ENCODE measurements at places on chromosomes 1 and 21.

DNA sequence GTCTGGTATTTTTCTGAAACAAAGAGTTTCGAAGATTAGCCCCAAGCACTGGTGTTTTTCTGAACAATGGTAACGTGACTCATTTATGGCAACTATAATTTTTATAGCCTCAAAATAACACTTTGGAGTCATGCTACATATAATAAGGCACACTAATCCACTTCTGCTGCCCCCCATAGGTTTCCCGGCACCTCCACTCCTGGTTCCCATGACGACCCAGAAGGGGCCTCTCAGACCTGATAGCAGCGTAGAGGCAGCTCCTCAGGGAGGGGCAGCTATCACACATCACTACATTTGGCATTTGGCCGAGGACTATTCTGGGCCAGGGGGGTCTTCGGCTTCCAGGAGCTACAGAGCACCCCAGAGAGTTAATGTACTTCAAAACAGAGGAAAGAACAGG is 23.3 kb downstream of the CAPN8 start:
- DNase-seq = no peak
- H3K36me3 ChIP-seq = no peaks in the 10 kb centered on the region
- H3K27me3 ChIP-seq = peaks cover 9% of the 10 kb centered on the region
- no peak overlapping the region for H3K27ac ChIP-seq

GRCh38 chr1:169899519-169900217 is 6.0 kb upstream of the SCYL3 start:
- DNase-seq = no peak
- H3K27ac ChIP-seq = no peak overlapping the region

DNA sequence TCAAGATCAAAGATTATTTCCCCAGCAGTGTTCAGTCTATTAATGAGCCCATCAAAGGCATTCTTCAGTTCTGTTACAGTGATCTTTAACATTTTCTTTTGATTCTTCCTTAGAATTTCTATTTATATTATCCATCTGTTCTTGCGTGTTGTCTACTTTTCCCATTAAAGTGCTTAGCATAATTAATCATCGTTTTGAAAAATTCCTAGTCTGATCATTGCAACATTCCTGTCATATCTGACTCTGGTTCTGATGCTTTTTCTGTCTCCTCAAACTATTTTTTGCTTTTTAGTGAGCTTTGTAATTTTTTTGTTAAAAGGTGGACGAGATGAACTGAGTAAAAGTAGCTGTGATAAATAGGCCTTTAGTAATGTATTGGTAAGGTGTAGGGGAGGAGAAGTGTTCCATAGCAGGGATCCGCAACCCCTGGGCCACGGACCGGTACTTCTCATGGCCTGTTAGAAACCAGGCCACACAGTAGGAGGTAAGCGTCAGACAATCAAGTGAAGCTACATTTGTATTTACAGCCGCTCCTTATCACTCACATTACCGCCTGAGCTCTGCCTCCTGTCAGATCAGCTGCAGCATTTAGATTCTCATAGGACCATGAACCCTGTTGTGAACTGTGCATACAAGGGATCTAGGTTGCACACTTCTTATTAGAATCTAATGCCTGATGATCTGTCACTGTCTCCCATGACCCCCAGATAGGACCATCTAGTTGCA is 163.3 kb downstream of the PIK3R3 start:
- no peaks in the 10 kb centered on the region for H3K27me3 ChIP-seq
- no peak overlapping the region for H3K4me3 ChIP-seq
- H3K36me3 ChIP-seq = peaks cover 7% of the 10 kb centered on the region
- H3K27ac ChIP-seq = no peak overlapping the region

GRCh38 chr1:172471666-172472065 is 27.8 kb upstream of the PIGC start:
- no peaks in the 10 kb centered on the region for H3K4me1 ChIP-seq
- H3K36me3 ChIP-seq = no peaks in the 10 kb centered on the region
- H3K27me3 ChIP-seq = peaks cover 5% of the 10 kb centered on the region
- no peak overlapping the region for H3K4me3 ChIP-seq
- no peak overlapping the region for H3K27ac ChIP-seq
- no peak for DNase-seq

DNA sequence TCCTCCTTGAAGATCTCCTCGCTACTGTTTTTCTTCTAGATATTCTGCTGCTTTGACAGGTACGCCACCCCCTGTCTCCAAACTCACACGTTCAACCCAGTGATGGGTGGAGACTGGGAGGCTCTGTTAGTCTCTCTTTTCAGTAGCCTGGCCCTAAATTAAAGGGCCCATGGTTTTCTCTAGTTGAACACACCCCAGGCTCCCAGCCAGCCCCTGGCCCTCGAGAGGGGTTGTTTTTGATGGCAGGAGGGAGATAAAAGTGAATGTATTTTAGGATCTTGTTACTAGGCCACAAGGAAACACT is 21.6 kb upstream of the CLDN14 start:
- H3K27ac ChIP-seq = no peak overlapping the region
- H3K4me1 ChIP-seq = no peaks in the 10 kb centered on the region
- no peaks in the 10 kb centered on the region for H3K36me3 ChIP-seq
- no peak overlapping the region for H3K4me3 ChIP-seq

DNA sequence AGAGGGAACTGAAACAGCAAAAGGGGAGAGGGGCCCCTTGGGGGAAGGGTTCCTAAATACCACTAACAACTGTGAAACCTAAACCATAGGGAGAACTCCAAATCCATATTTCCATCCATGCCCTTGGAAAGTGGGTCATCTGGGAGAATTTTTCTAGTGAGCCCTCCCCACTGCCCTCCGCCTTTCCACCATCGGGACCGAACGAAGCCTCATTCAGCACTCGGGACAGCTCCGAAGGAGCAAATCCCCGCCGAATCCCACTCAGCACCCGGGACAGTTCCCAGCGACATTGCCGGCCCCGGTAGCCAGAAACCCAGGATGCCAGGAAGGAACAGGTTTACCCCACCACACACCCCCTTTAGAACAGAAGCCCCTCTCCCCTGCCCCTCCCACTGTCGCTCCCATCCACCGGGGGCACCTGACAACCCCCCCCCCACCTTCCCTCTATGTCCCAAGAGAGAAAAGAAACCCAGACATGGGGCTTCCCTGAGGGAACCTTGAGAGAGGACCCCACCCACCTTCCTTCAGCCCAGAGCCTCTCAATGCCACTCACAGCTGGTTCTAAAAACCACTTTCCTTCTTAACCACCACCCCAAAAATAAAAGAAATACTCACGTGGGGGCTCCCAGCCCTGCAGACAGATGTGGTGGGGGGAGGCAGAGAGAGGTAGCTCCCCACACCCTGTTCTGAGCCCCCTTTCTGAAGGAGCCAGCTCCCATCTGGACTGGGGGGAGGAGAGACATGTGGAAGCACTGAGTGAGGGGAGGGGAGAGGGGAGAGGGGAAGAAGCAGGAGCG is 4.5 kb downstream of the DLGAP3 start:
- H3K27me3 ChIP-seq = peaks cover 59% of the 10 kb centered on the region
- peak; percentile 17 for DNase-seq
- H3K36me3 ChIP-seq = peaks cover 1% of the 10 kb centered on the region
- H3K4me3 ChIP-seq = no peak overlapping the region
- no peak overlapping the region for H3K27ac ChIP-seq

DNA sequence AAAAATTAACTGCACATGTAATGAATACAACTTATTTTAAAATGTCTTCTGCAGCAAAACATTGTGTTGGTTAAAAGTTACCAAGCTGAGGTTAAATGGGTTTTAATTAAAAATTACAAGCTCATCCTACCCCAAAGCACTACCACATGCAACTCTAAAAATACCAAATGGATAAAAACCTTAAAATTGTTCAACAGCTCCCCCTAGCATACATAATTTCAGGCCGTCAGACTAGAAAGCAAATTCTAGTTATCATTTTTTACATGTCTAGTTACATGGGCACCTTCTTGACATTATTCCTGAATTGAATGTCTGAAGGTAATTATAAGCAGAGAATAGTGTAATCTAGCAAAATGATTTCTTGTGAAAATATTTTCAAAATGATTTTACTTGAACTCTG is 176.5 kb downstream of the C1orf21 start:
- H3K27me3 ChIP-seq = peaks cover 2% of the 10 kb centered on the region
- no peak for DNase-seq
- H3K4me1 ChIP-seq = no peaks in the 10 kb centered on the region
- no peak overlapping the region for H3K27ac ChIP-seq
- no peaks in the 10 kb centered on the region for H3K36me3 ChIP-seq

DNA sequence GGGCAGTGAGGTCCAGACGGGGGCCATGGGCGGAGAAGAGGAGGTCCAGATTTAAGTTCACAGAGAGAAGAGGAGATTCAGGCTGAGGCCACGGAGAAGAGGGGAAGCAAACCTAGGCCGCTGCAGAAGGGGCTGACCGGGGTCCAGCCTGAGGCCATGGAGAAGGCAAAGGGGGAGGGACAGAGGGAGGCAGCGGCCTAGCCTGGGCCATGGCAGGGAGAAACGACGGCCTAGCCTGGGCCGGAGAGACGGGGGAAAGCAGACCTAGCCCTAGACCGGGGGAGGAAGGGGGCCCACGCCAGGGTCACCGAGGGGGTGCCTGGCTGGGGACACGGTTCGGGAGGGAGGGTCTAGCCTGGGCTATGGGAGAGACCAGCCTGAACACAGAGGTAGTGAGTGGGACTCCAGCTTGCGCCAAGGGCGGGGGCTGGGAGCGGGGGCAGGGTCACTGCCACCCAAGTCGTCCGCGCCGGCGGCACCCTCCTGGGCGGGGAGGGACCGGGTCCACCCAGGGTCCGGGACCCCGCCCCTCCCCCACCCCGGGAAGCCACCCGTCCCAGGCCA is 459 bp downstream of the CAPZB start:
- H3K4me1 ChIP-seq = peaks cover 70% of the 10 kb centered on the region
- no peaks in the 10 kb centered on the region for H3K27me3 ChIP-seq
- DNase-seq = no peak

DNA sequence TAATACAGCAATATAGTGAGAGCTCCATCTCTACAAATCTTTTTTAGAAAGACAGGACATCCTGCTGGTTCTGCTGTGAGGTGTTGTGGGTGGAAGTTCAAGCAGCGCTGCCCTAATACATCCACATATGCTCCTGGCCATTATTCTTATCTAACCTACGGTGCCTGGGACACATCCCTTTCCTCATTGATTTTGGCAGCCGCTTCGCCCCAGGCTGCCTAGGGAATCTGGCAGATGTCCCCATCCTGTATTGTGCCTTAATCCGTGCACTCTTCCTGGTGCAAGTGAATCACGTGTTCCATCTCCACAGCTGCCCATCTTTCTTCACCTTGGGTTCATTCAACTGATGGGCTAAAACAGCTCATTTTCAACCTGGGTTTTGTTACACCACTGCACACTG is 3.1 kb upstream of the UBE2G2 start:
- H3K36me3 ChIP-seq = peaks cover 59% of the 10 kb centered on the region
- H3K4me1 ChIP-seq = peaks cover 41% of the 10 kb centered on the region
- DNase-seq = no peak
- no peaks in the 10 kb centered on the region for H3K27me3 ChIP-seq
- H3K4me3 ChIP-seq = no peak overlapping the region
- H3K27ac ChIP-seq = no peak overlapping the region

GRCh38 chr1:228969953-228970800 is 234.9 kb downstream of the RHOU start:
- H3K4me3 ChIP-seq = no peak overlapping the region
- no peak for DNase-seq
- no peak overlapping the region for H3K27ac ChIP-seq
- no peaks in the 10 kb centered on the region for H3K36me3 ChIP-seq
- peaks cover 16% of the 10 kb centered on the region for H3K27me3 ChIP-seq

DNA sequence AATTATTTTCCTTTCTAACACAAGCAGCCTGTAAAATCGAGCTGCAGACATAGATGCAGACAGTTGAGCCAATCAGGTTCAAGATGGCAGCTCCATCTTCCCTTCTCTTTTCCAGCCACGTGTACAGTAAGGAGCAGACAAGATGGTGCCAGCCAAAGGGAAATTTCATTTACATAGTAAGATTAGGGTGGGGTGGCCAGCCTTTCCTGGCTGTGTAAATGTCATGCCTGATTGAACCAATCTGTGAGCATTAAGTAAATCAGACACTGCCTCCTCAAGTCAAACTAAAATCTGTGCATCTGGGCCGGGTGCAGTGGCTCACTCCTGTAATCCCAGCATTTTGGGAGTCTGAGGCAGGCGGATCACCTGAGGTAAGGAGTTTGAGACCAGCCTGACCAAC is 60.2 kb downstream of the TBCE start:
- no peak for DNase-seq
- H3K27ac ChIP-seq = no peak overlapping the region
- H3K4me3 ChIP-seq = no peak overlapping the region
- no peaks in the 10 kb centered on the region for H3K27me3 ChIP-seq
- peaks cover 15% of the 10 kb centered on the region for H3K4me1 ChIP-seq
- H3K36me3 ChIP-seq = peaks cover 5% of the 10 kb centered on the region

DNA sequence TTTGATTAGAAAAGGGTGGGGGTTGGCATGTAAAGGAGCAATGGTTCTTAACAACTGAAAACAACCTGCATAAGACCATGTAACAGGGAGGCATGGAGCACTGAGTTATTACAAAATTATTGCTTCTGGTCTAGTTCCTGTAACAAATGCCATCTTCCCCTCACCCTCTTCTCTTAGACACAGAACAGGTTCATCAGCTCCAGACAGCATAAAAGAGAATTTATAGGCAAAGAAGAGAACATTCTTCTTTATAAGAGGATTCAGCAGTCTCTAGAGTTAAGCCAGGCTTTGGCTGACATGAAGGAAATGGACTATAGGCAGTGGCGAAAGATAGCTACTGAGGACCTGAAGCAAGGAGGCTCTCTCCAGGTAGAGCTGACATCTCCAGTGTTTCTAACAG is 38.9 kb downstream of the RGSL1 start:
- no peak for DNase-seq
- no peak overlapping the region for H3K4me3 ChIP-seq
- no peak overlapping the region for H3K27ac ChIP-seq
- no peaks in the 10 kb centered on the region for H3K4me1 ChIP-seq
- no peaks in the 10 kb centered on the region for H3K36me3 ChIP-seq
- H3K27me3 ChIP-seq = peaks cover 4% of the 10 kb centered on the region

DNA sequence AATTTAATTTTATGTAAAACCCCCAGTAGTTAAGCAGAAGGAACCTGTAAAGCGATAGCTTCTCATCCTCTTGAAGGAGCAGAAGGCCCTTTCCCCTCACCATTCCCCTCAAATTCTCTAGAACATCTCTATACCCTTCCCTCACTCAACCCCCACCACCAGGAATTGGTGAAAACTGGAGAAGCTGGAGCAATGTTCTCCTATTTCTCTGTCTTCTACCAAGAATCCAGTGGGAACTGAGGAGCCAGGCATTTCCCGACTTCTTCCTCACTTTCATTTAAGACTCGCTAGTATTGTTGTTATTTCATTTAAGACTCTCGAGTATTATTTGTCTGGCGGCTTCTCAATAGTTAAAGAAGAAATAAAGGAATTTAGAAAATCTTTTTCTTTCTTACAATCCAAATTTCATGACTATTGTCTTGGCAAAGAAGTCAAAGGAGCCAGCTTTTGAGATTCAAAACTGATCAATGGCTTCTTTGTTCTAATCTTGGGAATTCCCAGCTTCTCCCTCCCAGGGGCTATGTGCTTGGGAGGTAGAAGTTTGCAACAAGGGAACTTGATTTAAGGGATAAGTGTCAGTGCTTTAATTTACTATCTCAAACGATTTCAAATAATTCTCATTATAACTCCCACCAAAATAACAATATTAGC is 253.3 kb upstream of the ADGRL2 start:
- H3K27ac ChIP-seq = no peak overlapping the region
- H3K36me3 ChIP-seq = no peaks in the 10 kb centered on the region
- no peak overlapping the region for H3K4me3 ChIP-seq
- peaks cover 6% of the 10 kb centered on the region for H3K4me1 ChIP-seq

Measured in activated T-helper 1 cell treated with anti-CD3 and anti-CD28 coated beads, Interleukin-12 subunit alpha, Interleukin-12 subunit beta, Interleukin-2, Interleukin-4 antibody, amounts not matched to agents 30 ng/mL and 10 ng/mL and 1 ng/mL, durations not matched to agents 14 hours and 24 hours and 36 hours (primary cell).